Left hindlimb (tissue), 1 donor: ENCODE measurements at places on chromosomes 12 and 14.

DNA sequence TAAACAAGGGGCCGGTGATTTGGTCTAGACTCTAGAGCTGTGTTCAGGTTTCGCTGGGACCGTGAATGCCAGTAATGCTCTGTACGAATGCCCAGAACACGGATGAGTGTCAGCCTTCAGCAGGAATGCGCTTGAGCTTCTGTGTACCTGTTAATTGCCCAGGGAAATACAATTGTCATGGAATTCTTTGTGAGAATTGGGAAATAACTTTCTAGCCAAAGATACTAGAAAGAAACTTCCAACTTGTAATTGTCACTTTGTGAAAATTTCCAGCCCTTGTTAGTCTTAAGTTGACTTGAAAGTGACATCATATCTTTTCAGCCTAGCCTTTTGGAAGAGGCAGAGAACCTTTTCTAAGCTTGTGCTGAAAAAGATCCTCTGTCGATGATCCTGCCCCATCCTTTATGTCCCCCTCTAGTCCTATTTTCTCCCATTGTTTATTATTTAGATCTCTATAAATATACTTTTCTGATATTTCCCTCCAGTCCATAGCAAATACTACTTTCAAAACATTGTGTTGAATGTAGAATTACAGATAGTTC is 2.7 kb downstream of the CHST11 start:
- no peak for DNase-seq

- DNase-seq, result no peak
These were observed 63.3 kb downstream of the ERC1 start for GRCh38 chr12:1054117-1054870.

- DNase-seq, result no peak
These were observed 2.5 kb downstream of the ARHGAP9 start for GRCh38 chr12:57476993-57477709.

DNA sequence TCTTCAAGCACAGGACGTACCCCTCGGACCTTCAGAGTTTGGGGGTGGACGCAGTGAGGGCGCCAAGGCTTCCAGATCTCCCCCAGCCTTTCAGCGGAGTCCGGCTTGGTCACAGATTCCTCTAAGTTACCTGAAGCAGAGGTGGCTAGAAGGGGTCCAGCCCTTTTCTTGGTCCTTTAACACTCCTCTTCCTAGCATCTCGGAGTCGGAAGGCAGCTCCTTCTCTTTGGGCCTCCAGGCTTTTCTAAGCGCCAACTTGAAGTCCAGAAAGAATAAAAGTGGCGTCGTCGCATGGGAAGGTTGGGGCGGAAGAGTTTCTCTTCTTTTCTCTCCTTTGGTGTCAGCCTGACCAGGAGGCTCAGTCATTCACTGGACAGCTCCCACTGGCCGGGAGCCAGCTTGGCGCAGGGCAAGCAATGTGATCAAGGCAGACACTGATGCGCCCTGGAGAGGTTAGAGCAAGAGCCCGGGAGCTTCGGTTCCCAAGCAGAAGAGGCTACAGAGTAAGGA is 9.6 kb downstream of the OR6S1 start:
- no peak for DNase-seq

DNA sequence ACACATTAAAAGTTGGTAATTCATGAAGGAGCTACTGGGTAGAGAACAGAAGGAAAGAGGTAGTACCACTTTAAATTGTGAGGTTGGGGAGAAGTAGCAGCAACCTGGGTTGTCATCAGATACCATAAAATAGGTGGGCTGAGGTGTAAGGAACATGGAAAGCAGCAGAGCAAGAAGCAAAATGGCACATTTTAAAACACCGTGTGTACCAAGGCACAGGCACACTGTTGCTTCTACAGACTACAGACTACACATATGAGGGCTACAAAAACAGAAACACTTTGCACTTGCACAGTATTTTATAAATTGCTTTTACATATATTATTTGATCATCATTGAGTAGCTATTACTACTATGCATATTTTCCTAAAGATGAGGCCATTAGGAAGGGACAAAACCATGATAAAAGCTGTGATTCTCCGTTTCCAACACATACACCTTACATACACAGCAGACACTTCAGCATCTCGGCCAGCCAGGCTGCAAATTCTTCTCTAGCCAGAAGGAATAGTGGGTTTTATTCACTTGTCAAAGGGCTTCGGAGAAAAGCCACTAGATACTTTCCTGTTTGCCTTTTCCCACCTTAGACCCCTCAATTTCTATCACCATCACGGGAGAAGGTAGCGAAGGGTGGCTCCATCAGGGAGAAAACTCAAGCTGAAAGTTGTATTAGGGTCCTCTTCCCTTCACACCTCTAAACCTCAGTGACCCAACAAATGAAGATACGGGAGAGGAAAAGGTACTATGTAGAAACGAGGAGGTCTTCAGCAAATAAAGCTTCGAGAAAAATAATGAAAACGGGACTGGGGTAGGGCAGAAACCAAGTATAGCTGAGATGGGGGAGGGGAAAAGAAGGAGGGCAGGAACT is 1.6 kb downstream of the PYM1 start:
- no peak for DNase-seq
